ENCODE measurements at places on chromosomes 4 and X.

- DNase-seq: no peak
Measured at GRCh38 chrX:24480400-24480865, 15.3 kb downstream of the PDK3 start.

- DNase-seq: no peak
Measured at GRCh38 chrX:52426810-52427209, 58.0 kb downstream of the XAGE2 start.

- no peak for DNase-seq
Measured at GRCh38 chr4:187125062-187125461, 401.4 kb upstream of the FAT1 start.

GRCh38 chr4:27844376-27844775 lies 983.7 kb downstream of the STIM2 start:
- no peak for DNase-seq

DNA sequence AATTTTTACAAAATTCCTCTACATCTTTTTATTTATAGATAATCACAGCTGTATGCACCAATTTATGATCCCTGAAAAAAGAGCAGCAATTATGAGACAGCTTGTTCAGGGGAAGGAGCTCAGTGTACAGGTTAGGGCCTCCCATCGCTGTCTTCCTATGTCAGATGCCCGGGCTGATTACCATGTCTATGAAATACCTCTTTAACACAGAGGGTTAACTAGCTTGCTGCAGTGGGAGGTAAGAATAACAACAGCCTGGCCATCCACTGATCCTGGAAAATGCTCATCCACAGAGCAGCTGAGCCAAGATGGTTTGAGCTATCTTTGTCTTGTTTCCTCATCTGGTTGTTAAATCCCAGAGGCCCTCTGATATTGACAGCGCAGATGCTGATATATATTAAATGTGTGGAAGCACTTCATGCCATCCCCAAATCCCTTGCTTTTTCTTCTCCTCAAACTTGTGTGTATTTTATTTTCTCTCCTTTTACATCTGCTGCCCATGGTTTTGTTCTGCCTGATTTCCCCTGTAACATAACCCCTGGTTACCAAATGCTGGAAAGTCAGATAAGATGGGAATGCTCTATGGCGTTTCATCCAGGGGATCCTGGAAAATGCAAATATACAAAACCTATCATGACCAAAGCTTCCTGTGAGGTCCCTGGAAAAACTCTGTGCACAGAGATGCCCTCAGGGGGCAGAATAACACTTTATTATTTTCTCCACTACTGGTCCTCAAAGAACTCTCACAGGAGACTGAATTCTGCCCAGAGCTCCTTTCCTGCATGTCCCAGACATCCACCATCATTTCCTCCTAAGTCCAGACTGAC lies 85.8 kb upstream of the PUDP start:
- DNase-seq: no peak

Measured in stimulated activated CD8-positive, alpha-beta memory T cell treated with anti-CD3 and anti-CD28 coated beads, Interleukin-4, amount 100 ng/mL, for 1 hour (primary cell).